ENCODE measurements at places on chromosomes 4 and X.

DNA sequence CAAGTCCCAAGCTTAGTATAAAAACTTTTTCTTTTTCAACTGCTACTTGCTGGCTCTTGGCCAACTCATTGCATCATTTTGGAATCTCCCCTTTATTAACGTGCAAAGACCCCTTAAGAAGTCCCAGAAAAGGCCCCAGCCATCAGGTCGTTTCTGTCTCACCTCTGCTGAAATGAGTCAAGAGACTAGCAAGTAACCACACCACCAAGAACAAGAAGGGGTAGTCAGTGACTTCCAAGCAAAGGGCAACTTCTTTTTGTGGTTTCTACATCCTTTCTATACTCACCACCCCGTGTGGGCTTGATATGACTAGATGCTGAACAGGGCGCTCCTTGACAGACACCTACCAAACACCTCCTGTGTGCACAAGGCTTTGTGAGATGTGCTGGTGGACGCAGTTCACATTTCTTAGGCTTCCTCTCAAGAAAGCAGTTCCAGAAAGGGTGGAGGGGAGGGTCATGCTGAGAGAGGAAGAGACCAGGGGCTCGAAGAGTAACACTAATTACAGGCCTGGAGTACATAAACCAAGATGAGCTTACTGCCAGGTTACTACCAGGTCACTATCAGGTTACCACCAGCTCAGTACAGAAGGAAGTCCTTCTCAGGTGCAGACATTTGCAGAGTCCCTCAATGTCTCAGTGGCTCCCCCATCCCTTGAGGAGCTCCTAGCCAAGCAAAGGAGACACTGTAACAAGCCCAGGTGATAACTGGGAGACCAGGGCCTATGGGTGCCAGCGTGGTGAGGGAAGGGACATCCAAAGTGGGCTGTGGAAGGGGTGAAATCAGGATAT is 19.3 kb downstream of the JAKMIP1 start:
- DNase-seq = no peak

- no peak for DNase-seq
These were observed 218.8 kb downstream of the SNCA start for GRCh38 chr4:89618151-89618550.

DNA sequence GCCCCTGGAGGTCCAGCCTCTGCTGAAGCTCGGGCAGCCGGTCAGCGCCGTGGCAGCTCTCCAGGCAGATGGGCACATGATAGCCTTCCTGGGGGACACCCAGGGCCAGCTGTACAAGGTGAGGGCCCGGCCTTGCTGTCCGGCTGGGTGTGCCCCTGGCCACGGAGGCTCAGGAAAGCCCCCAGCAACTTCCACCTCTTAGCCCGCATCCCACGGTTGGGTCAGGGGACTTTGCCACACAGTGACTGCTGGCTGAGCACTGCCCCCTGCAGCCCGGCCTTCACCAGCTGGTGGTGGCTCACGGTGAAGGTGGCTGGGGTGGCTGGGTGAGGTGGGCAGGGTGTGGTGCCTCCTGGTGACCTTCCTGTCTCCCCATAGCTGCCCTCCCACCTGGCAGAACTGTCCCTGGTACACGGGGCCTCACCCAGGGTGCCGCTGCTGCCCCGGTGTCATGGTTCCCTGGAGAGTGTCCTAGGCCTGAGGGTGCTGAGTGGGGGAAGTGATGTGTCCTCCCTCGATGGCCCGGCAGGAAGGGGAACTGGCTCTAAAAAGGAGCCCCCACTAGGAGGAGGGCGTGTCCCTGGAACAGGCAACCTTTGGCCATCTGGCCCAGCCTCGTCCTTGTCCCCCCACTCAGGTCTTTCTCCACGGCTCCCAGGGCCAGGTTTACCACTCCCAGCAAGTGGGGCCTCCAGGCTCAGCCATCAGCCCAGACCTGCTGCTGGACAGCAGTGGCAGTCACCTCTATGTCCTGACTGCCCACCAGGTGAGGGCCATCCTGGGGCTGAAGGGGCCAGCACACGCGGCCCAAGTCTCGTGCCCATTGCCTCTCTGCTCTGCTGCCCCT is 4.5 kb downstream of the PLXNB3 start:
- no peak for DNase-seq

GRCh38 chr4:45100956-45101818 is 374.8 kb upstream of the GNPDA2 start:
- no peak for DNase-seq

DNA sequence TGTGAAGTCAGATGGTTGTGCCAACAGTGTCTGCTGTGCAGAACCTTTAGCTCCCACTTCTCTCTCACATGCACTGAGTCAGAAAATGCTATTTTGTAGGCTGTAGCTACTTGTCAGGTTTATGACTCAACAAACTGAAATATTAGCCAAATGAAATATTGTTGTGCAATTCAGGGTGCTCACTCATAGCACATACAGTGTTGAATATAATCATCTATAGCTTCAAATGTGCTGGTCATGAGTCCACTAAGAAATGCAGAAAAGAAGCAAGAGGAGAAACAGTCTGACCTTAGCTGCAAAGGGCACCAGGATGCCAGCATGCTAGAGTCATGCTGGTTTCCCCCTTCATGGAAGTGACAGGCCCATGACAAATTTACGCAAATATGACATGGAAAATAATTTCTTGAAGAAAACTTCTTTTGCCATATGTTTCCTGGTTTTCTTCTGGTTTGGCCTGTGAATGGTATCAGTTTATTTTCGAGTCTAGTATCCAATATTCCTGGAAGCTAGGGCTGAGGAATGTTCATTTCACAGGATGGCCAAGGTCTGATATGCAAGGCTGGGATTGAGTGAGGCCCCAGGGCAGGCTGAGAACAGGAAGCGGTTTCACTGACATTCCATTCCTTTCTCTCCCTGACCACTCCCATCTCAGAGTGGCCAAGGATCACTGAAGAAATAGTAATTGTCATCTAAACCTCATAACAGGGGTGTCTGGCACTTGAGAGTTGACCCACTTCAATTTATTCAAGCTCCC is 10.3 kb upstream of the CXCL2 start:
- peak; percentile 97 for DNase-seq

GRCh38 chr4:102824398-102824797 is 3.0 kb downstream of the UBE2D3 start:
- DNase-seq = peak; percentile 36

GRCh38 chr4:187992971-187993370 is 2.6 kb upstream of the ZFP42 start:
- DNase-seq = no peak

- peak; percentile 37 for DNase-seq
These were observed 7.9 kb downstream of the FAM200B start for GRCh38 chr4:15689540-15689939.

DNA sequence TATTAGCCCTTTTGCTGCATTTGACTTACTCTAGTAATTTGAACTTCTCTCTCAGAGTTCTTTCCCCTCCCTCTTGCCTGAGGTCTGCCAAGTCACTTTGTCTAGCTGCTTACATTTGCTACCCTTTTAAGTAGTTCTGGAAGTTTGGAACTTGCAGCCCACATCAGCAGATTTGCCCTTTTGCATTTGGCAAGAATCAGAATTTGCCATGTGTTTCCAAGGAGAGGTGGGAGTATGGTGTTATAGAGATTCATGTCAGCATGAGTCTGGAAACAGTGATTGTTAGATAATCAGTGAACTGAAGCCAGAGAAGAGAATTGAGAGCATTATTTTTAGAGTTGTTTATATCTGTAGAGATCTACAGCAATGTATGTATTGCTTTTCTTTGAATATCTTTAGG is 52.1 kb downstream of the KLHL34 start:
- no peak for DNase-seq

DNA sequence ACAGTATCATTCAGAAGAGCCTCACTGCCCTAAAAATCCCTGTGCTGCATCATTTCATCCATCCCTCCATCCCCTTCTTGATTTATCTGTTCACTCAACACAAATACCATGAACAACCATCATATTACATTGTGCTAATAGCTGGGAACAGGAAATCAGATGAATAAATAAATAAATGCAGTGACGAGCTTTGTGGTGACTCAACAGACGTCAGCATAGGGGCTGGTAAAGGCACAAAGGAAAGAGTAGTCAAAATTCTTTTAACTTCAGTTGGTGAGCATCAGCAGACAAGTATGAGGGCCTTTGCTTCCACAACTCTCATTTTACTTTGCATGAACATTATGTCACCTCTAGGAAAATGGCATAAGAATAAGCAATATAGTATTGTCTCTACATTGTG is 65.5 kb downstream of the EDNRA start:
- DNase-seq = peak; percentile 93

- no peak for DNase-seq
These were observed 144.6 kb downstream of the TBL1X start for GRCh38 chrX:9609499-9609898.

DNA sequence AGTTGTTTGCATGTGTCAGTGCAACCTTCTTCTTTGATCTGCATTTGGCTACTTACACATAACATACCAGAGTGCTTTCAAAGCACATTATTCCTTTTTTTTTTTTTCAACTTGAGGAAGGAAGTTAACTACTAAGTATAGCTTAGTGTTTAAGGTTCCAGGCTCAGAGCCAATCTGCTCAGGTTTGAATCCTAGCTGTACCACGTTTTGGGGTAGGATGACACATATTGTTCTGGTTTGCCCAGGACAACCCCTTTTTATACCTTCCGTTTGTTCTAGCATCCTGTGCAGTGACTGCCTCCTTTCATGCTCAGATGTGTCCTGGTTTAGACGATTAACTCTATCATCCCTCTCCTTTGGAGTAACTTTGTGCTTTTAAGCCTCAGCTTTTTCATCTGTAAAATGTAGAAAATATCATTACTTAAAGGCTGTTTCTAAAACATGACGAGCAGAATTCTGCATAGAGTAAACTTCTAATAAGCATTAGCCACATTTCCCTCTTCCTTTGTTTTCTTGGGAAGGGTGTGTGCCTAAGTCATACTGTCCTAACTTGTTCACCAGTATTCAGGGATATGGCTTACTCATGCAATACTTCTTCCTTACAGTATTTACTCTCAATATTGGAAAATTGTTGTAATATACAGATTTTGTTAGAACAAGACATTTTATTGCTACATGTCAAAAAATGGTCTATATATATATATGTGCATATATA is 281.3 kb downstream of the C4orf33 start:
- DNase-seq = no peak

DNA sequence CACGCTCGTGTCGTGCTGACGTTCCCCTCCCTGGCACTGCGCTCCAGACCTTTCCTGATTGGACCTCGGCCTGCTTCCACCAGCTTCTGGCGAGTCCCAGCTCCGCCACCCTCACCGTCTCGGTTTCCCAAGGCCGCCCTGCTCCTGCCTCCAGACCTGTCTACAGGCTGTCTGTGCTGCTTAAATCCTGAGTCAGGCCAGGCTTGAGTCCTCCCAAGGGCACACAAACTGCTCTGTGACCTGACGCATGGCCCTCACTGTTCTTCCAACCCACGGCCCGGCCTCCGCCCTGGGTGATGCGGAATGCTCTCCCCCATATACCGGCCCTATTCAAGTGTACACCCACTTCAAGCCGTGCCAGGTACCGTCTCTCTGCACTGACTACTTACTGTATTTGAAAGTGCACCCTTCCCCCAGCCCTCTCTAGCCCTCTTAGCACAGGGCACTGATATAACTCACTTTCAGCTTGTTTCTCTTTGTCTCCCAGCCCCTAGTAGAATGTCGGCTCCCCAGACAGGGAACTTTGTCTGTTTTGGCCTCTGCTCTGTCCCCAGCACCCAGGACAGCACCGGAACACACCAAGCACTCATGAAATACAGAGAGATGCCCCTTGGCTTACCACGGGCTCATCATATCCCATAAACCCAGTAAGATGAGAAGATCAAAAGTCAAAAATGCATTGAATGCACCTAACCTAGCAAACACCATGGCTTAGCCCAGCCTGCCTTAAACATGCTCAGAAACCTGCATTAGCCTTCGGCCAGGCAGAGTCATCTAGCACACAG is 63.1 kb upstream of the AFAP1 start:
- DNase-seq = no peak

GRCh38 chrX:139795196-139795595 is 87.2 kb upstream of the MCF2 start:
- DNase-seq = no peak

DNA sequence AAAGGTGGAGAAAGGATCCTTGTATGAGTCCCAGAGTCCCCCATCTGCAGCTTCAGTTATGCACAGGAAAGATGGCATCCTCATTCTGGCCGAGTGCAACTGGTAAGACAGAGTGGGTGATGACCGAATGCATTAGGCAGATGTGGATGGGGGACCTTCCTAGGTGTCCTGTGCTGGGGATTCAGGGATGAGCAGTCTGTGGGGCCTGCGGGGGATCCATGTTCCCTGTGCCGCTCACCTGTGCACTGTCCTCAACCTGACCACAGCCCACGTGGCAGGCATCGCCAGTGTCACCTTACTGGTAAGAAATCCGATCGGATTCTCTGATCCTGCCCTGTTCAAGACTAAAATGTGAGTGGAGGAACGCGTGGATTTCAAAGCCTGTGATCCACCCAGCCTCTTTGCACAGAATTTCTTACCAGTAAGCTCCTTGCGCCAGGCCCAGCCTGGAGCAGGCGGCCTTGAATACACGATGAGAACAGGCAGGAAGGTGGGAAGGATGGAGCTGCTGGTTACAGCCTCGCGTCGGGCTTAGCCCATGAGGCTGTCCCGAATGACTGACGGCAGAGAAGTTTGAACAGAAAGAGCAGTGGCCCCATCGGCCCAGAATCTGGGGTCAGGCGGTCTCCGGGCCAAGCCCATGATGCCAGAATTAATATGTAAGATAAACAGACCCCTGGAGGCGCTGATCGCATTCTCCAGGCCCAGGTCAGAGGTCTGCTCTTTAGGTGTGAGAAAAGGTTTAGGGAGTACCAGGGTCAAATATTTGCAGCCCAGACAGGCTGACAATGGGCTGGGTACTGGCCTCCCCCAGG is 56.5 kb downstream of the CPZ start:
- no peak for DNase-seq

- DNase-seq = peak; percentile 48
These were observed 8.2 kb downstream of the FANCB start for GRCh38 chrX:14864631-14865030.

DNA sequence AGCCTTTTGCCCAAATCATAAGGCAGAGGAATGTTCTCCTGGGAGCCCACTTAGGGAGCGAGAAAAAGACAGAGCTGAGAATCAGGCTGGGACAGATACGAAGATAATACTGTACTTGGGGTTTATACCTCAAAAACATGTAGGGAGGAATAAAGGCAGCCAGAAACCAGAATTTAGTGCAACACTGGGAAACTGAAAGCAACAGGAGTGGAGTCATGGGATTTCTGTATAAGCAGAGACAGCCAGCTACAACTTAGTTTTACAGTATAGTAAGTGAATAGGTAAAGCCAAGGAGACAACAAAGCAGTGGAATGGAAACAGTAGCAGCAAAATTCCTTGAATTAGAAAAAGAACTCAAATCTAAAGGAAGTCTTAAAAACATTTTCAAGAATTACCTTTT is 413.2 kb downstream of the FAT4 start:
- no peak for DNase-seq

GRCh38 chrX:14386981-14387380 is 142.4 kb upstream of the GLRA2 start:
- no peak for DNase-seq

DNA sequence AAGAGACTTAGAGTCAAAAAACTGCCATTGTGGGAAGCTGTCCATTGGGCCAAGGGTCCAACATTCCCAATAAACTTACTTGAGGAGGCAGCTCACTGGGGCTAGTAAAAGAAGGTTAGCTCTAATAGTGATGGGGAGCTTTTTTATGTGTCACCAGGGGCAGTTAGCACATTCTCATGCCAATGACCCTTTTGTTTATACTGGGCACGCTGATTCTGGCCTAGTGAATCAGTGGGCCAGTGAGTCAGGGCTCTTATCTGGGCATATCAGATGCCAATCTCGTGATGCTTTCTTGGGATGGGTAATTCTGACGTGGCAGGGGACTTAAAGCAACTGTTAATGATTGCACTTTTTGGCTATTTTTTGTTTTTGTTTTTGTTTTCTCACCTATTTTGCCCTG is 27.8 kb downstream of the TCEAL1 start:
- DNase-seq = peak; percentile 90

Data from GM23248 (cell line).